Activated CD4-positive, alpha-beta T cell treated with anti-CD3 and anti-CD28 coated beads, Interleukin-2, amount 50 U/mL, for 48 hours (primary cell): ENCODE measurements at places on chromosomes 3 and 15.

- no peak for DNase-seq
Observed at GRCh38 chr3:144810160-144810559, 838.5 kb downstream of the DIPK2A start.

- no peak for DNase-seq
Observed at GRCh38 chr3:121896823-121897222, 2.6 kb downstream of the SLC15A2 start.

DNA sequence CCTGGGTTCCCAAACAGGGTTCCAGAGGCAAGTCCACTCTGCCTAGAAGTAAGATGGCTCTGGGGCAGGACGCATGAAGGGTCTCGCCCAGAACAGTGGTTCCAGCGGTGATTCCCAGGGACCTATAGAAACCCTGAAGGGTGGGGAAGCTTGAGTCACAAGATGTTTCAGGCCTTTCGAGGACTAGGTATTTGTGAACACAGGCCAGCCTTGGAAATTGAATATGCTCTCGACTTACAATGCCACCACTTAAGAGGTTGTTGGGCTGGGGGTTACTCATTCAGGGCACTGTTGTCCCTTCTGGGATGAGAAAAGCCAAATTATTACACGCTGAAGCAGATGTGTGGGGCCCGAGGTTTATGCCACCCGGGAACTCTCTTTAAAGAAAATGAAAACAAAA, 152.0 kb downstream of the TJP1 start:
- DNase-seq: no peak

GRCh38 chr3:127889976-127890650, 24.9 kb upstream of the KBTBD12 start:
- no peak for DNase-seq

GRCh38 chr3:117709108-117709507, 999.5 kb downstream of the TUSC7 start:
- DNase-seq: no peak

DNA sequence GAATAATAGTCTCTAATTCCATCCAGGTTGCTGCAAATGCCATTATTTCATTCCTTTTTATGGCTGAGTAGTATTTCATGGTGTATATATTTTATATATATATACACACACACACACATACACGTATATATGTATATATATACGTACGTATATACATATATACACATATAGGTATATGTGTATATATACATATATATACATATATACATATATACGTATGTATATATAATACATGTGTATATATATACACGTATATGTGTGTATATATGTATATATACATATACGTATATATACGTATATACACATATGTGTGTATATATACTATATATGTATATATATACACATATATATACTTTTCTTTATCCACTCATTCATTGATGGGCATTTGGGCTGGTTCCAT, 13.7 kb upstream of the STRIT1 start:
- no peak for DNase-seq

DNA sequence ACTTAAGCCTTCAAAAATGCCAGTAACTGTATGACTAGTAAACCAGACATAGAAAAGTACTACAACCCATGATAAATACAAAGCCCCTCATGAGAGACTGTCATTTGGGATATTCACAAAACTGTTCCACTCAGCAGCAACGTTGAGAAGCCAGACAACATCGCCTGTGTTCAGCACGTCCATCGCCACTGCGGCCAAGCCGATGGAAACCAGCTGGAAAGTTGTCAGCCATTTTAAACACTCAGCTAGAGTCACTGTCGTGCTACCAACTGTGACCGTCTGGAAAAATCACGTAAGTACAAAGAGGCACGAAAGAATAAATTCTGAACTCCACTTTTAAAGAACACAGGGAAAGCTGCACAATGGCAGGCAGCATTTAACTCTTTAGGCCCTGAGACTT, 340.7 kb upstream of the WNT5A start:
- no peak for DNase-seq

DNA sequence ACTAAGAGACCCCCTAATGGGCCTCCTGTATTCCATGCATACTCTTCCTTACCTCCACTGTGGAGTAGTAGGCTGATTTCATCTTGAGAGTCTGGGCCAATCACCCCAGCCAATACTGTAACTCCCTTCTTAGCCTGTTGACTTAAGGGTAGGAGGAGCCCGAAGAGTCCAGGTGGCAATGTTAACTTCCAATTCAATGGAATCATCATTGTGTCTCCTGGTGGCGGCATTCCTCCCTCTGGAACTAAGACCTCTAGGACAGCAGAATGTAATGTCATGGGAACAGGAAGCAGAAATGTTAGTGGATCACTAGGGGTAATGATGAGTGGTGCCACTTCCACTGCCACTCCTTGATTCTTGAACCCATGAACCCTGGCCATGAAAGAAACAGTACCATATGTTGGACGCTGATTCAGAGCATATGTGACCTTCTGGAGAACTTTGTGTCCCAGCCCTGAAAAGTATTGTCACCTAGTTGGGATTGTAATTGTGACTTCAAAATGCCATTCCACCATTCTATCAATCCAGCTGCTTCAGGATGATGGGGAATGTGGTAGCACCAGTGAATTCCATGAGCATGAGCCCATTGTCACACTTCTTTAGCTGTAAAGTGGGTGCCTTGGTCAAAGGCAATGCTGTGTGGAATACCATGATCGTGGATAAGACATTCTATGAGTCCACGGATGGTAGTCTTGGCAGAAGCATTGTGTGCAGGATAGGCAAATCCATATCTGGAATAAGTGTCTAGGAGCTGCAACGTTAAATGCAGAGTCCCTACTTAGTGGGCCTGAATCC, 24.9 kb downstream of the NAALADL2 start:
- no peak for DNase-seq

- DNase-seq: no peak
Observed at GRCh38 chr3:189842681-189843602, 211.8 kb downstream of the TP63 start.

DNA sequence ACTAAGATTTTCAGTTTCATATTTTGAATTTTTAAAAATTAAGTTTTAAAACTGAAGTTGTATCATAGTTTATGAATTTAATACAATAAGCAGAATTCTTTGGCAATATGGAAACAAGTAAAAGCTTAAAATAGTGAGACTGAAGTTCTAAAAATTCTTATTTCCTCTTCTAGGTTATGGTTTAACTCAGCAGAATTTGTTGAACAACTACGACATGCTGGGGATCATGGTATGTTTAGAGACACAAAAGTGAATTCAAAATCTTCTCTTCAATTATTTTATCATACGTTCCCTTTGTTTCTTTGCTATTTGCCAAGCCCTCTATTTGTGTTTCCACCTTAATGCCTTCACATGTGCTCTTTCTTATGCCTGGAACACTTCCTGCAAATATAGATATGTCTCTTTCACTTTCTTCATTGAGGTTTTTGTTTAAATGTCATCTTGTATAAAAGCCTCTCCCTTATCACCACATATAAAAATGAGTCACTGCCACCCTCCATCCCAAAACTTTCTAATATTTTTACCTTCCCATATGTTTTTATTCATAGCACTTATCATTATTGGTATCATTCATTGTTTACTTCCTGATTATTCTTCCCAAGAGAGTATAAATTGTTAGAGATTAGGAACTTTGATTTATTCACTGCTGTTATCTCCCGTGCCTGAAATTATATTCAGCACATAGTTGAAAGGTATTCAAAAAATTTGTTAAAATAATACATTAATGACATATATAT, 6.4 kb downstream of the SUCNR1 start:
- DNase-seq: no peak

GRCh38 chr3:7095116-7095515, 234.2 kb downstream of the GRM7 start:
- no peak for DNase-seq

DNA sequence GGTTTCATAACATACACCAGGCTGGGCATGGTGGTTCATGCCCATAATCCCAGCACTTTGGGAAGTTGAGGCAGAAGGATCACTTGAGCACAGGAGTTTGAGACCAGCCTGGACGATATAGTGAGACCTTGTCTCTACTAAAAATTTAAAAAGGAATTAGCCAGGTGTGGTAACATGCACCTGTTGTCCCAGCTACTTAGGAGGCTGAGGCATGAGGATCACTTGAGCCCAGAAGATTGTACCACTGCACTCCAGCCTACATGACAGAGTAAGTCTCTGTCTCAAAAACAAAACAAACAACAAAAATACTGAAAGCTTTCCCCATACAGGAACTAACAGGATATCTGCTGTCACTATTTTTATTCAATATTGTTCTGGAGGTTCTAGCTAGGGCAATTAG, 20.9 kb downstream of the GREM1 start:
- DNase-seq: no peak

- DNase-seq: no peak
Observed at GRCh38 chr3:193836918-193837317, 243.9 kb downstream of the OPA1 start.

GRCh38 chr3:154062513-154062912, 58.7 kb upstream of the ARHGEF26 start:
- DNase-seq: no peak

DNA sequence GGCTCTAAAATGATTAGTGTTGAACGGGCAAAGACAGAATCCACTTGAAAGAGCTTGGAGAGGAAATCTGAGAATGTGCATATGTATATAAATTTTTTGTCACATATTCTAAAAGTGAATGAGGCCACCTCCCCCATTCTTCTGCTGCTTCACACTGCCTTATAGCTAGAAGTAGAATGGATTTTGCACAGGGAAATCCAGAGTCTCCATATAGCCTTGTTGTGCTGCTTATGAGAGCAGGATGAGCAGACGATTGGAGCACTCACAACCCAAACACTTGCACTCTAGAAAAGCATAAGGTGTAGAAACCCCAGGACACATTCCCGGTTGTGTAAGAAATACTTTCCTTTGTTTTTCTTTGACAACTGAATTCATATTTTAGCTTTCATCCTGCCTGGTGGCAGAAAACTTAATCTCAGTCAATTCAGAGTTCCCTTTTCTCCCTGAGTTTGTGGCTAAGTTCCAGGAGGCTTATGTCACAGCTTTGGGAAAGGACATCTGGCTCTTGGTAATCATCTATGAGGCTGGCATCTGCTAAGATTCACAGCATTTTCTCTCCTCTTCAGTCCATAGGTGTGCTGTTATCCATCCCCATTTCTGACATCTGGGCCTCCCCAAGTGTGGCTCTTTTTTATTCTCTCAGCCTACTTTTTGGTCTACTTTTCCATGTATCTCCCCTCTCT, 188.4 kb upstream of the PFN2 start:
- no peak for DNase-seq

GRCh38 chr3:56926243-56926946, 124.6 kb upstream of the ARHGEF3 start:
- no peak for DNase-seq

GRCh38 chr3:197364410-197365071, 66.1 kb upstream of the DLG1 start:
- no peak for DNase-seq

DNA sequence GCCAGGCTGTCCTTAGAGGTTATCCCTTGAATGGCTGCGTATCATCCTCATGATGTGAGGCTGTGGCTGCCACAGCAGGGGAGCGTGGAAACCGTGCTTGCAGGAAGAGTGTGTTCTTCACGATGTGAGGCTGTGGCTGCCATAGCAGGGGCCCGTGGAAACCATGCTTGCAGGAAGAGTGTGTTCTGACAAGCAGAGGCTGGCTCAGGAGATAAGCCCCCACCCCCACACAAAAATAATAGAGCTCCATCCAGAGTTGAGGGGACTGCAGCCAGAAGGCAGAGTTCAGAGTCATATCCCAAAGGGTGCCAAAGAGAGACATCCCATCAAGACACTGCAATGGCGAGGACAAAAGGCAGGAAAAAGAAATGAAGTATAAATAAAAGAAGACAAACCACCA, 22.6 kb upstream of the BDH1 start:
- no peak for DNase-seq

DNA sequence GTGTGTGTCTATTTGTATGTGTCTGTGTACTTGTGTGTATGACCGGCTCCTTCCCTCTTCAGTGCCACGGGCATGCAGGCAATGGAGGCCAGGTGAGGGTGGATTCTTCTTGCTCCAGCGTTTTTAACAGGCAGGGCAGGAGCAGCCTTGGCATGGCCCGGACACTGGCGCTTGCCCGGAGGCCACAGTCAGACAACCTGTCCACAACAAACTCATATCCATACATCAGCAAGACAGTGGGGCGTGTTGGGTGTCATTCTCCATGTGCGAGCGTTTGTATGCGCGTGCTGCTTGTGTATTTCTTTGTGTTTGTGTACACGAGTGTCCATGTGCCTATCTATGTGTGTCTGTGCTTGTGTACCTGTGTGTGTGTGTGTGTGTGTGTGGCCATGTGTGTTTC, 29.8 kb downstream of the PTH1R start:
- no peak for DNase-seq

- DNase-seq: no peak
Observed at GRCh38 chr3:148077318-148077923, 620.3 kb upstream of the AGTR1 start.

DNA sequence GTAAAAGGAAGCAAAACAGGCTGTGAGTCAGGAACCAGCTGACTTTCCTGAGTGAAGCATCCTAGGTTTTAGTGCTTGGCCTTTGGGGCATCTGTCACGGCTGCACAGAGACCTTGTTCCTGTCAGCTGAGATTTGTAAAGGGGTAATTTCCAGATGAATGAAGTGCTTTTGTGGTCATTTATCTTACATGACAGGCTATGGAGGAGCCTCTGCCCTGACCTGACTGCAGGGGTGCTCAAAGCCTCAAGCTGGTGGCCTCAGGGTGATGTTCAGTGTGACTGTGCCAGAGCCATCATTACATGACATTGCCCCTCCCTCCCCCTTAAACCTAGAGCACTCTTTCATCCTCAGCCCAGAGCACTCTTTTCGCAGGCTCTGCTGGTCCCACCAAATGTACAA, 132.5 kb downstream of the ARNT2 start:
- DNase-seq: no peak

GRCh38 chr3:28905798-28906197, 375.1 kb upstream of the RBMS3 start:
- DNase-seq: no peak

- no peak for DNase-seq
Observed at GRCh38 chr15:77191230-77191834, 120.4 kb upstream of the TSPAN3 start.

DNA sequence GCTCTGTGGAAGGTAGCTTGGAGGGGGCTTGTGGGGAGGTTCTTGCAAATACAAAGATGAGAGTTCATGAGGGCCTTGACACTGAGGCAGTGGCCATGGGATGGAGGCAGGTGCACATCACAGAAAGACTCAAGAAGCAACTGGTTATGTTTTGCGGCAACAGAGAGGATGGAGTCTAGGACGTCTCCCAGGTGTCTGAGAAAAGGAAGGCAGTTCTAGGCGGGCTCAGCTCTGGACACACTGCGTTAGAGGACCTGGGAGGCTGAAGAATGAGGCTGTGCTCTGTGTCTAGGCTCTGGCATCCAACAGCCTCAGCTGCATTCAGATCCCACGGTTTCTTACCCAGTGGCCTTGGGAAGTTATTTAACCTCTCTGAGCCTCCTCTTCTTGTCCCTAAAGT, 23.5 kb downstream of the NOX5 start:
- DNase-seq: no peak

DNA sequence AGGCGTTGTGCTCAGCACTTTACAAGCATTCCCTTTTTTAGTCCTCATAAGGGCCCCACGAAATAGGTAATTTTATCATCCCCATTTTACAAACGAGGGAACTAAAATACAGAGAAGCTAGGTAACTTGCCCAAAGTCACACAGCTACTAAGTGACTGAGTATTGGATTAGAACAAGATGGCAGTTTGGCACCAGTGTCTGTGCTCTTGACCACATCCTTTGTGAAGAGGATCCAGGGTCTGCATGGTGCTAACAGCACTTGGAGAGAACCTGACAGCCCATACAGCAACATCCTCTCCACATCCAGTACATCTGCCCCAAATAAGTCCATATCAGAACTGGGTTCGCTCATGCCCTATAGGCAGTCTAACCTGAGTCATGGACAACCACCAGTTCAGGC, 21.8 kb upstream of the DAPK2 start:
- DNase-seq: no peak

- DNase-seq: no peak
Observed at GRCh38 chr3:9622438-9622837, 26.9 kb upstream of the MTMR14 start.
